Urothelium cell line (cell line): ENCODE measurements at places on chromosomes 4 and X.

GRCh38 chr4:174532445-174532844 is 10.2 kb upstream of the HPGD start:
- DNase-seq = no peak

DNA sequence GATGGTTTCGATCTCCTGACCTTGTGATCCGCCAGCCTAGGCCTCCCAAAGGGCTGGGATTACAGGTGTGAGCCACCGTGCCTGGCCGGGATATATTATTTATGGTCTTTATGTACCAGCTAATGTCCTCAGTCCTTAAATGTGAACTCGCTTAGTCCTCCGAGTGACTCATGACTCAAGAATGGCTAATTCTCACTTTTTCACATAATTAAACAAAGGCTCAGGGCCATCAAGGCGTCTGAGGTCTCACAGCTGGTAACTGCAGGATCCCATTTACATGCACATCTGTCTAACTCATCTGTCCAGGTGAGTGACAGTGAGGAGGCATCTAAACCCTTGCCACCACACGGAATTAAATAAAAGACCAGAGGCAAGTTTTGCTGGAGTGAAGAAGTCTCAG is 73.5 kb downstream of the HS3ST1 start:
- no peak for DNase-seq

GRCh38 chr4:131430302-131430701 is 1718.8 kb upstream of the PCDH10 start:
- no peak for DNase-seq

- no peak for DNase-seq
These were observed 390.8 kb upstream of the BOD1L1 start for GRCh38 chr4:14018191-14018853.

GRCh38 chr4:140112576-140112975 is 41.4 kb downstream of the MAML3 start:
- DNase-seq = no peak

DNA sequence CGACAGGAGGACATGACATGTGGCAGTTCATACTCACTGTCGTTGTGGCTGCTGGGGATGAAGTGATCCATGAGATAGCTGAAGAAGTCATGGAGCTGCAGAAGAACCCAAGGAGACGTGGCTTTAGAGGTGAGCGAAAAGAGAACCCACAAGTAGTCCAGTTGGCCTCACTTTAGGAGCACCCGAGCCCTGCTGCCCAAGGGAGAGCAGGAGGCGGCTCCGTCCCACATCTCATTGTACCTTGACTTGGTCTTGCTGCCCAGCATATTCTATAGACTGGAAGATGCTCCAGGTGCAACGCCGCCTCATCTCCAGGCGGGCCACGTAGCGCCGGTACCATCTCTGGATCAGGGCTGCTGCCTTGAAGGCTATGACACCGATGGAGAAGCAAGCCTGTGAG is 10.6 kb downstream of the PPEF2 start:
- DNase-seq = no peak

DNA sequence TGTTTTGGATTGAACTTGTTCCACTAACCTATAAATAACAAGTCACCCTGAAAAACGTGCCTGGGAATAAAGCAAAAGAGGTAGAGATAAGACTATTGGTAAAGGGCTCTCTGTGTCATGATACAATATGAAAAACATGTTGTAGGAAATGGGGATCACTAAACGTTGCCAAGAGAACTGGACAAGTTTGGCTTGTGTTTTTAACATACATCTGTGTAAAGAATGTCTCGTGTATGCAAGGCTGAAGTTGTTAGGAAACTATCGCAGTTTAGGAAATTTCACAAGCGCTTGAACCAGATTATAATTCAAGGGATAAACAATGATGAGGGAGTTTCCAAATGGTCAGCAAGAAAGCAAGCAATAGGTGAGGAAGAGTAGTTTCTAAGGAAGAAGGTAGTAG is 655.8 kb downstream of the PCDH7 start:
- DNase-seq = no peak

- no peak for DNase-seq
These were observed 46.6 kb downstream of the MAP7D3 start for GRCh38 chrX:136204571-136204970.

- DNase-seq = no peak
These were observed 42.2 kb downstream of the ACOX3 start for GRCh38 chr4:8398347-8398746.

DNA sequence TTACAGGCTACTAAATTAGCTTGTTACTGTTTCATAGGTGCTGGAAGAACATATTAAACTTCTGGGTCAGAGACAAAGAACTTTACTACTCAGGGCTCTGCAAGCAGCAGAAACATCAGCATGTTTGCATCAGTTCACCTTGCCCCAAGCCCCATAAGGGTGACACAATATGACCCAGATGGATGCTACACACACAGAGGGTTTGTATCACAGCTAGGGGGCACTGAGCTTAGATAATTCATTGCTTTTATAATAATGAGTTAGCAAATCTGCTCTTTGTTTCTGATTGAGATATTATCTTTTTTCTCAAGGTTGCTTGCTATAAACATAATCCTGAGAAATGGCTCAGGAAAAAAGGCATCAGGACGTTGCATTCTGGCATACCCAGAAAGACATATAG is 4.8 kb upstream of the SYNPO2 start:
- no peak for DNase-seq

- DNase-seq = no peak
These were observed 1316.9 kb upstream of the TENM3 start for GRCh38 chr4:180926277-180926676.

DNA sequence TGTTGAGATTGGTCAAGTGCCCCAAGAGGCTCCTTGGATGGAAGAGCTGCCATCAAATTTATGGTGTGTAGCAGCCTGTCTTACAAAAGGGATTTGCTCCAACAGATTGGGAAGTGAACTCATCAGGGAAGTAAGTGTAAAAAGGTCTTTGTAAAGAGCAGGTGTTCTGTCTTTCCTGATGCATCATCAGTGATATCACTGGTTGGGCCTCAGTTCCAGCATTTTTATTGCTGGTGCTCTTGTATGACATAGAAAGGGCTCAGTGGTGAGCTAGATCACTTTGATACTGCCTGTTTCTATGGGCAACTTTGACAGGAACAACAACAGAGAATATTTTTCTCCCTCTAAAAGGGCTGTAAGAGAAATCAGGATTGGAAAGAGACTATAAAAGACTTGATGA is 8.7 kb upstream of the GABRE start:
- no peak for DNase-seq

GRCh38 chr4:144584428-144584827 is 61.5 kb upstream of the HHIP start:
- DNase-seq = no peak

GRCh38 chr4:76637712-76638361 is 202.8 kb downstream of the SHROOM3 start:
- DNase-seq = no peak

GRCh38 chr4:87565746-87566145 is 36.6 kb upstream of the SPARCL1 start:
- DNase-seq = no peak

DNA sequence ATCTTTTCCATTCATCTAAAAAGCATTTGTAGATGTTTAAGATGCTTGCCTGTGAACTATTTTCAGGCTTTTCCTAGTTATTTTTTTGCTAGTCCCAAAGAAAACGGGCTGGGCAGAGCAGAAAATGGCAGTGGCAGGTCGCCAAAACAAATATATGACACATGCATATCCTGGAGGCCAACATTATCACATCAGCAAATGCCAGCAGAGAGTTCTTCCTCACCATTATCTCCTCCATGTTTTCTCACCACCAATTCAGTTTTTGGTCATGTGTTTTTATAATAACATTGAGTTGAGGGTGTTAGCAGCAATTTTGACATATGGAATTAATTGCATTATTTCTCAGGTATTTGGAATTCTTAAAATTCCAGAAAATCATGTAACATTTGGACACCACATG is 97.9 kb upstream of the EOLA2 start:
- DNase-seq = peak; percentile 19

DNA sequence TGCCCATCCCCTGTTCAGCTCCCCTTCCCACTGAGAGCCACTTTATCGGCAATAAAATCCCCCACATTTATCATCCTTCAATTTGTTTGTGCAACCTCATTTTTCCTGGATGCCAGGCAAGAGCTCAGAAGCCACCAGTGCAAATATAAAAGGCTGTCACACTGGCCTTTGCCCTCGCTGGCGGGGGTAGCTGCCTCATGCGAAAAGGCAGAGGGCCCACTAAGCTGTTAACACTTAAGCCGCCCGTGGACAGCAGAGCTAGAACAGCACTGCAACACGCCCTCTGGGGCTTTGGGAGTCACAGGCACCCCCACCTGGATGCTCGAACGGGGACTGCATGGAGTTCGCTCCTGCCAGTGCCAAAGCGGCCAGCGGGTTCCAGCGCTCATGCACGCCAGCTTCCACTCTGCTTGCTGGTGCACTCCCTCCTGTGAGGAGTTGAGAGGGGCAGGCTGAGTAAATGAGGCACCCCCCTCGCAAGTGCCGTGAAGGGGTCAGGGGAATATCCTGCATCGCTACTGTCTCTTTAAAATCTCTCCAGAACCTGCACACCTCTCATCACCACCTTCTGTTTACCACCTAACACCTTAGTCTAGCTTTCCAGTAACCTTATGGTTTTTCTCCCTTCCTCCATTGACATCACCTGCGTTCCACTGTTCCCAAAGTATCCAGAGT is 99.5 kb downstream of the SORBS2 start:
- DNase-seq = no peak

DNA sequence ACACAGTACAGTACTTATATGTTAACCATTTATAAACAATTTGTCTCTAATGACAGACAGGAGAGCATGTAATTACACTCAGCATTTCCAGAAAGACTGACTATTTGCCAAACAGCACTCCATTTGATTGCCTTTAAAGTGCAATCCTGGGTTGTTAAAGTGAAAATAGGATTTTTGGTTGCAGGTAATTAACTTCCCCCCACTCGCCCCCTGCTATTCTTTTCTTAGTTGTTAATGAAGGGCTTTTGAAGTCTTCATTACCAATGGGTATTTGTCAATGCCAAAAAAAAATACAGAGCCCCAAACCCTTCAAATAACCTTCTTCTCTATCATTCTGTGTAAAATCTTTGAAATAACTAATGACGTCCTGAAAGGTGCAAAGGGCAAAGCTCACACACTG is 825.6 kb downstream of the STPG2 start:
- no peak for DNase-seq

GRCh38 chr4:16818005-16818404 is 80.4 kb downstream of the LDB2 start:
- DNase-seq = no peak

DNA sequence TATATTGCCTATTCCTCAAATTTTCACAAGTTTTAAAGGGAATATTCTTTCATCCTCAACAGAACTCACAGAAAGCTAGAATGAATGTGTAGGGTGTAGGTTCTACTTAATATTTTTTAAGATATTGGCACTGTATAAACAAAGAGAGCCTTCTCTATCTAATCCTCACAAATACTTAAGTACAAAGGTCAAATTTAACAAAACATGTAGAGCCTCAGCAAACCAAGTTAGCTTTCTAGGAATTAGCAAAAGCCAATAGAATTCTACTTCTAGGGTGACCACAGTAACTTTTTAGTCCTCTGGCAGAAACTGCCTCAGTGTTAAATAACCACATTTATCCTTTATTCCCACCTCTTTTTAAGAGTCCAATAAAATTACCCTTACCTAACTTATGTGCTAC is 19.3 kb downstream of the DHX15 start:
- DNase-seq = no peak

DNA sequence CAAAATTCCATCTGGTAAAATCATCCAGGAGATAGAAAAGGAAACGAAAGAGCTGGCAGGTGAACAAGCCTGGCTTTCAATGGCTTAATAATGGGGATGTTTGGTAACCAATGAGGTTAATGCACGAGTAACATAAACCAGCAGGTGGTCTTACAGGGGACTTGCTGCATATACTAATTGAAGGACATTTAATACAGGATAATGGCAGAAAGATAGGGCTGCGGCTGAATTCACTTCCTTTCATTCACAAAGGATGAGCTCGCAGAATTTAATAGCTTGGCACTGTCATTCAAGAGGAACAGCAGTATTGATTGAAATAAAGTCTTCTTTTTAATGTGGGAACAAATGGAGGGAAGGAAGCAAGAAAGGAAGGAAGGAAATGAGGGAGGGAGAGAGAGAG is 156.3 kb upstream of the RAI2 start:
- DNase-seq = no peak

DNA sequence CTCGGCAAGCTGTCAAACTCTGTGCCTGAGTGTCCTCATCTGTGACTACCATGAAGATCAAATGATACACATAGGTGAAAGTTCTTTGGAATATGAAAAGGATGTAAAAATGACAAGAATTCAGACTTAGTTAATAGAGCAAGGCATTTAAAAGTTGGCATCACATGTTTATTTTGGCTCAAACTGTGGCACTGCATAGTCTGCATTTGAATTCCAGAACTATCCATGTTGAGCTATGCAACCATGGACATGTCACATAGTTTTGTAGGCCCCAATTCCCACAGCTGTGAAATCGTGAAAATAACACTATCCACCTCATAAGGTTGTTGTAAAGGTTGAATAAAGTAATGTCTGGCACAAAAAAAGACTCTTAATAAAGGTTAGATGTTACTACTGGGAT is 33.9 kb downstream of the AFF2 start:
- no peak for DNase-seq

- no peak for DNase-seq
These were observed 50.1 kb upstream of the PHKA2 start for GRCh38 chrX:19034025-19034424.

- no peak for DNase-seq
These were observed 429.6 kb downstream of the RAB28 start for GRCh38 chr4:13054420-13054970.

- DNase-seq = no peak
These were observed 13.0 kb downstream of the RBMX start for GRCh38 chrX:136867518-136867917.

GRCh38 chr4:93791570-93792195 is 36.9 kb upstream of the ATOH1 start:
- DNase-seq = peak; percentile 56

- no peak for DNase-seq
These were observed 30.9 kb downstream of the HTT-AS start for GRCh38 chr4:3043282-3044020.

DNA sequence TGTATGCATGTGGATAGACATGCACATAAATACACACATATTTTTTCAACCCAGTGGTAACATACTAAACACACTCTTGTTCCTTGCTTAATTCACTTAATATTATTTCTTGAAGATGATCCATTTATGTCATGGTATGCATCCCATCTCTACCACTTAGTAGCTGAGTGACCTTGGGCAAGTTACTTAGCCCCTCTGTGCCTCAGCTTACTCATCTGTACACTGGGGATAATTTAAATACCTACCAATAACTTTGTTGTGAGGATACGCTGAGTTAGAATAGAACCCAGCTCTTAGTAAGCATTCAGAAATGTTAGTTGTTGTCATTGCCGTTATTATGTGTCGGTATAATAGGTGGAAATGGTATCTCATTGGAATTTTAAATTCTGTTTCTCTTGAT is 41.4 kb downstream of the FAM114A1 start:
- DNase-seq = no peak

- DNase-seq = no peak
These were observed 47.3 kb upstream of the DOCK11 start for GRCh38 chrX:118448273-118448783.

DNA sequence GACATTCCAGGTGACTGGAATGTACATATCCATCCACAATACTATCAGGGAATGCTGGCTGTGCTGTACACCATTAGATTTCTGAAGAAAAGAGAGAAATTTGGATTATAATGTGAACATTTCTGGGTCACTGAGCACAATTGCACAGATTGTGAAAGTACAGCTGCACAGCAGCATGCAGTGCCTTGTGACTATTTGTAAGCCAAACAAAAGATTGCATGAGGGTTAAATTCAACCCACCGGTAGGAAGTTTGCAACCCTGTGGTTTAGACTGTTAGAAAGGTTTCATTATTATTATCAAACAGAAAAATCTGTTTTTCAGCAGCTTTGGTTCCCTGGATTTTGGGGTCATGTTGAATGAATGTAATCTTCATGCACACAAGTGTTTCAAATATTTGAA is 24.5 kb downstream of the DDIT4L start:
- no peak for DNase-seq
